ENCODE measurements at places on chromosomes 12 and 14.

GRCh38 chr12:52581481-52581880 lies 7.8 kb upstream of the KRT74 start:
- peak; percentile 39 for DNase-seq

GRCh38 chr14:77615361-77616132 lies 890 bp downstream of the SPTLC2 start:
- DNase-seq = peak; percentile 75

DNA sequence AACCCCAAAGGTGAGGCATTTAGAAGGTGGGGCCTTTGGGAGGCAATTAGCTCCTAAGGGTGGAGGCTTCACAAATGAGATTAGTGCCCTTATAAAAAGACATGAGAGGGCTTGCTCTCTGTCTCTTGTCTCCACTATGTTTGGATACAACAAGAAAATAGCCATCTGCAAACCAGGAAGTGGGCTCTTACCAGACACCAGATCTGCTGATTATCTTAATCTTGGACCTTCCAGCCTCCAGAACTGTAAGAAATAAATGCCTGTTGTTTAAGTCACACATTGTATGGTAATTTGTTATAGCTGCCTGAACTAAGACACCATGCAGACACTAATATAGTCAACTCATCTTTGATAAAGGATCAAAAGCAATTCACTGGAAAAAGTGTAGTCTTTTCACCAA lies 34.4 kb downstream of the TMEM116 start:
- no peak for DNase-seq

DNA sequence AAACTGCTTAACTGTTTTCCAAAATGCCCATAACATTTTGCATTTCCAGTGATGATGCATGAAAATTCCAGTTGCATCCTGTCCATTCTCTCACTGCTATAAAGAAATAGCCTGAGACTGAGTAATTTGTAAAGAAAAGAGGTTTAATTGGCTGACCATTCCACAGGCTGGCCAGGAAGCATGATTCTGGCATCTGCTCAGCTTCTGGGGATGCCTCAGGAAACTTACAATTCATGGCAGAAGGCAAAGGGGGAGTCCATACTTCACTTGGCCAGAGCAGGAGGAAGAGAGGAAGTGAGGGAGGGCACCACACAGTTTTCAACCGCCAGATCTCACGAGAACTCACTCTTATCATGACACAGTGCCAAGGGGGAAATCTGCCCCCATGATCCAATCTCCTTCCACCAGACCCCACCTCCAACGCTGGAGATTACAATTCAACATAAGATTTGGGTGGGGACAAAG lies 18.2 kb upstream of the CLEC2D start:
- DNase-seq = no peak

GRCh38 chr12:105449431-105449830 lies 118.9 kb downstream of the C12orf75 start:
- DNase-seq = no peak

DNA sequence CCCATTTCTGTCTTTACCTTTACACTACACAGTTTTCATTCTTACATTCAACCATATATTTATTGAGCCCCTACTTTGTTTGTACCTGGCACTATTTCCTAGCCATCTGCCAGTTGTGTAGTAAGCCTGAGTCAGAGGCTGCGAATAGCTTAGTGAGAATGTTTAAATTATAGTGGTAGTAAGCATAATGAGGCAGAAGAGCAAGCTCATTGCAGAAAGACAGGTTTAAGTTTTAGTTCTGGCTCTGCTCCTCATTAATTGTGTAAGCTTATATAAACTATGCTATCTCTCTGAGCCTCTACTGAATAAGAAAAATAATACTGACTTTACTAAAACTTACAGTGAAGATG lies 123.5 kb downstream of the NAV3 start:
- no peak for DNase-seq

DNA sequence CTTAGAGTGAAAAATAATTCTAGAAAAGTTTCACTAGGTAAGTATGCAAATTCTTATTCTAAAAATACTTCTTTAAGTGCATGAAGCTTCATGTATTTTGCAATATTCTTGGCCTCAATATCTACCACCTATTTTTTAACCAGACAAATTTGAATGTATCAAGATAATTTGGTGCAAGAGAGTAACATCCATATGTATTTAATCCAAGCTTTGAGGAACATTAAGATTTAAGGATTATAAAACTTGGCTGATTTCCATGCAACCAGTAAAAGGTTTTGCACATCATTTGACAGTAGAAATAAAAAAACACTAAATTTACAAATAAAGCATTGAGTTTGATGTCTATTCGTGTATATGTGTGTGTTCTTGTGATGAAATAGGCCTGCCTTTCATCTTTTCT lies 7.7 kb downstream of the LUM start:
- no peak for DNase-seq

DNA sequence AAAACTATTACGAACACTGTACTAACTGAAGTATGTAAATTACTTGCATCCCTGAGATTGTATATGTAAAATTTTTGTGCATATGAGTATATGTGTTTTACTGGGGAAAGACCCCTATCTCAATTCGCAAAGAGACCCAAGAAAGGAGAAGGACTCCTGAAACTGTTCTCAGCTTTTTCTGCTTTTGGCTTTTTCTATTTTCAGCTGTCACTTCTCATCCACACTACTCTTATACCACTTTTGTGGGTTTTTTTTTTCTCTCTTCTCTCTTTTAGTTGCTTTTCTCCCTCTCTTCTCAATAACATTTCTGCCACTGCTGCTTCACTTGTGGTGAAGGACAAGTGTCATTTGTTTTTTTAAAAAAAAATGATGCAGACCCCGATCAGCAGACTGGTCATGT lies 39.8 kb downstream of the NIN start:
- no peak for DNase-seq

All from NCI-H69 (cell line).